ENCODE measurements at places on chromosomes 2 and 18. TPM values are rescaled to one million over a fixed set of nuclear protein-coding genes. Genes with fewer than 3 reads are reported as not detected.

- H3K36me3 ChIP-seq = no peaks in the 10 kb centered on the region
- H3K4me1 ChIP-seq = no peaks in the 10 kb centered on the region
- H3K4me3 ChIP-seq = no peak overlapping the region
Measured at GRCh38 chr2:53379547-53379946, 388.1 kb upstream of the CHAC2 start.

- H3K27me3 ChIP-seq = no peaks in the 10 kb centered on the region
- no peaks in the 10 kb centered on the region for H3K36me3 ChIP-seq
- no peak overlapping the region for H3K4me3 ChIP-seq
Measured at GRCh38 chr2:69729266-69729665, 12.7 kb upstream of the ANXA4 start.

The GPR17 gene
- not detected for total RNA-seq

DNA sequence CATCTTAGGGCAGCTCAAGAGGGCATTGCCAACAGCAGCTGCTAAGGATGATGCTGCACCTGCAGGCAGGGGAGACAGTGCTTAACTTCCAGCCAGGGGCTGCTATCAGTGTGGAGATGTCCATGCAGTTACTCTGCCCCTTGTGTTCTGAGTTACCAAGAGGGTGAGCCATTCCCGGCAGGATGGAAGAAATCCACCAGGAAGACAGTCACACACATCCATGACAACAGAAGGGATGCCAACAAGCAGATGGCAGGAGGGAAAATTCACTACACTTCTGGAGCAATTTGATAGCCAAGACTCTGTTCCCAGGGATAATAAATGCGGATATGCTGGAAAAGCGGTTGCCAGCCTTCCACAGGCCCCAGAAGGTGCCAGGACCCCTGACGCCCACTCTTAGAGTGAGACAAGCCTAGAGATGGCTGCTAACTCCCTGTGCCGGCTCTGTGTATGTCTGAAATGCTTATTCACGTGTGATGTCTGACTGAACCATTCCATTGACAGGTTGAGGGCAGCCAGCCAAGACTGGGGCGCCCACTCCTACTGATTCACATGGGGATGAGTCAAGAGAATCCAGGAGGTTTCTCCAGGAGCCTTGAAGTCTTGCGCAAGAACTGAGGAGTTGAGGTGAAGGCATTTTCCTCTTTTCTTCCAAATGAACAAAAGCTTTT lies 24.5 kb downstream of the LOXHD1 start:
- no peak for DNase-seq
- H3K27ac ChIP-seq = no peak overlapping the region
- no peaks in the 10 kb centered on the region for H3K4me1 ChIP-seq
- no peak overlapping the region for H3K4me3 ChIP-seq
- no peaks in the 10 kb centered on the region for H3K36me3 ChIP-seq

DNA sequence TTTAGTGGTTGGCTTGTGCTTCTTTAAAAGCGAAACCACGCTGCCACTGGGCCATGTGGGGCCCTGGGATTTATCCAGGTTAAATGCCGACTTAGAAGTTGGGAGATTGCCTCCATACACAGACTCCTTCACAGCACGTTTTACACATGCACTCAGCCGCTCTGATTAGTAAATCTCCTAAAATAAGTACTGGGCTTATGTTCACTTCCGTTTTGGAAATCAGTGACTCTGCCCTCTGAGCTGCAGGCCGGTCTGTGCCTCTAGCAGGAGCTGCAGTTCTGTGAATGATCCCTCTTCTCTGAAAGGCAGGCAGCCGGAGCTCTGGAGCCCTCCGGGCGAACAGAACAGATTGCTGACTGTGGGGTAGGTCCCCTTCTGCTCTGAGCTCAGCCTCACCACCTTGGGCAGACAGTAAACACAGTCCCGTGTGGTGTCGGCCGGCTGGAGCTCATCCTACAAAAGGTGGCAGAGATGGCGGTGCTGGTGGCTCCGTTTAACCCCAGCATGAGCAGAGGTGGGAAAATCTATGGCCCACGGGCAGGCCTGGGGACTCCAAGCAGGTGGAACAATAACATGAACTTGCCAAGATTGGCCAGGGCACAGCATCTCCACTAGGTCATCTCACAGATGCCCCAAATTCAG lies 9.8 kb upstream of the RAB17 start:
- no peak for DNase-seq
- H3K27ac ChIP-seq = peak overlapping the region; percentile 43
- no peaks in the 10 kb centered on the region for H3K27me3 ChIP-seq
- H3K4me3 ChIP-seq = no peak overlapping the region
- no peaks in the 10 kb centered on the region for H3K4me1 ChIP-seq
